Activated T-cell treated with anti-CD3 and anti-CD28 coated beads for 1 hour (primary cell): ENCODE measurements at places on chromosomes 12 and 14.
A peak's percentile ranks its signal among the peaks of the same experiment; 100 is the strongest.

- no peak for DNase-seq
These were observed 63.0 kb downstream of the FOS start for GRCh38 chr14:75341620-75342019.

- DNase-seq = no peak
These were observed 19.4 kb upstream of the P2RX4 start for GRCh38 chr12:121190523-121191031.

DNA sequence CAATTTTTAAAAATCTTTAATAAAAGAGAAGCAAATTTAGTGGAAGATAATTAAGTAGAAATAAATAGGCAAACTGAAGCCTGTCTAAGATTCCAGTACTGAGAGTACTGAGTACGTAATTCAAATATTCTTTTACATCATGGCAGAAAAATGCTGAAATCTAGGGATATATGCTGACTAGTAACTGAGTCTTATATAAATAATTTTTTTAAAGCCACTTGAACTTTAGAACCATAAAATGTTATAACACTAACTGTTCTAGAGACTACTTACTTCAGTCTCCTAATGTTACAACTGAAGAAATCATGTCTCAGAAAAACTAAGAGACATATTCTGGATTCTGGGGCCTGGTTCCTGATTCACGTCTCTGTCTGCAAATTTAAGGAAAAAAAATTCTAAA, 230.6 kb upstream of the PLEKHG7 start:
- DNase-seq = no peak

DNA sequence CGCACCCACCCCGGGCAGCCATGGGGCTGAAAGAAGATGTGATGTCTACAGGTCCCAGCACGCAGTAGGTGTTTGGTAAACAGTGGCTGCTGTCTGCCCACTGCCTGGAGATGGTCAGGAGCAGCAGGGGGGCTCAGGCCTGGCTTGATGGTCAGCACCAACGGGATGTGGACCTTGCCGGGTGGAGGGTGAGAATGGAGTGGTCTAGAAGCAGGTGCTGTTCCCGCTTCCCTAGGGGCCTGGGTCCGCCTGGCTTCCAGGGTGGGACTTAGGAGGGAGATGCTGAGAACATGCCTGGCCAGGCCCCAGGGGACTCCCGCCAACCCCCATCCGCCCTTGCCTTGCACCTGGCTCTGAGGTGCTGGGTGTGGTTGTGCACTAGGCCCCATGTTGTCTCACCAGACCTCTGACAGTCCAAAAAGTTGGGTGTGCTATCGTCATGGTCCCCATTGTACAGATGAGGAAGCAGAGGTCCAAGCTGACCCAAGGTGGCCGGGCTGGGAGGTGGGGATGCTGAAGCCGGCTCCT, 12.9 kb downstream of the FAM222A start:
- DNase-seq = no peak

GRCh38 chr14:37620856-37621255, 25.4 kb downstream of the TTC6 start:
- no peak for DNase-seq

- no peak for DNase-seq
These were observed 49.5 kb downstream of the ADIPOR2 start for GRCh38 chr12:1740161-1740948.

DNA sequence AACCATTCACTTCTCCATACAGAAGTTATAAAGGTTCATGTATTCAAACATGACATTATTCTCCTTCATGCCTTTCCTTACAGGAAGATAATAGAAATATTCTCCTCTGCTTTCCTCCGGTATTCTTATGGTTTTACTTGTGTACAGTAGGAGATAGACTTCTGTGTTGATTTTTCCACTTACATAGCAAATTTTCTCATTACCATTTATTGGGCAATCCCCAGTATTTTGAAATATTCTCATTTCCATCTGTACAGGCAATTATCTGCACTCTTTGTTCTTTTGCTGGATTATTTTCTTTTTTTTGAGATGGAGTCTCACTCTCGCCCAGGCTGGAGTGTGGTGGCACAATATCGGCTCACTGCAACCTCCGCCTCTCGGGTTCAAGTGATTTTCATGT, 11.0 kb downstream of the PXMP2 start:
- DNase-seq = no peak

- no peak for DNase-seq
These were observed 328 bp downstream of the INTS13 start for GRCh38 chr12:26937443-26937862.

- no peak for DNase-seq
These were observed 135.6 kb downstream of the SLC25A21 start for GRCh38 chr14:37036669-37037341.

DNA sequence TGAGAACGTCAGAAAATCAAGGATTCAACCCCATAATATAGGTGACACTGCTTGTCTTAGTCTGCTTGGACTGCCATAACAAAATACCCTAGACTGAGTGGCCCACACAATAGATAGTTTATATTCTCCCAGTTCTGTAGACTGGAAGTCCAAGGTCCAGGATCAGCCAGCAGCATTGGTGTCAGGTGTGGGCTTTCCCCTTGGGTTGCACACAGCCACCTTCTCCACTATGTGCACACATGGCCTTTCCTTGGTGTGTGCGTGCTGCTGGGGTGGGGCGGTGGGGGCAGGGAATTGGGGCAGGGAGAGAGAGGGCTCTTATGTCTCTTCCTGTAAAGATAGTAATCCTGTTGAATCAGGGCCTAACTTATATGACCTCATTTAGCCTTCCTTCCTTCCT, 106.4 kb downstream of the SLC25A47 start:
- no peak for DNase-seq

GRCh38 chr14:72948481-72949138, 22.3 kb downstream of the DCAF4 start:
- peak; percentile 63 for DNase-seq

GRCh38 chr12:47808050-47808449, 11.7 kb downstream of the HDAC7 start:
- DNase-seq = peak; percentile 66

DNA sequence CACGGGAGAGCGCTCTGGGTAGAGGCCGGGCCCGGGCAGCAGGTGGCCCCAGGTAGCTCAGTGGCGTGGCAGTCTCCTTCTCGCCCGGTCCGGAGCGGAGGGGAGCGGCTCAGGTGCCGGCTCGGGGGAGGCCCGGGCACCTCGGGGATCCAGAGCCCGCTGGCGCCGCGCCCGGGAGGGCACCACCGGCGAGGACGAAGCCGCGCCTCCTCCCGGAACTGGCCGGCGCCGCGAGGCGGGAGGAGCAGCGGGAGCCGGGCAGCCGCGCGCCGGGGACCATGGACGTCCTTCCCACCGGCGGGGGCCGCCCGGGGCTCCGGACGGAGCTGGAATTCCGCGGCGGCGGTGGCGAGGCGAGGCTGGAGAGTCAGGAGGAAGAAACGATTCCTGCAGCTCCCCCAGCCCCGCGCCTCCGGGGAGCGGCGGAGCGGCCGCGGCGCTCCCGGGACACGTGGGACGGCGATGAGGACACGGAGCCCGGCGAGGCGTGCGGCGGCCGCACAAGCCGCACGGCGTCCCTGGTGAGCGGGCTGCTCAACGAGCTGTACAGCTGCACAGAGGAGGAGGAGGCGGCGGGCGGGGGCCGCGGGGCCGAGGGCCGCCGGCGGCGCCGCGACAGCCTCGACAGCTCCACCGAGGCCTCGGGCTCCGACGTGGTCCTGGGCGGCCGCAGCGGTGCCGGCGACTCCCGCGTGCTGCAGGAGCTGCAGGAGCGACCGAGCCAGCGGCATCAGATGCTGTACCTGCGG, 21.5 kb upstream of the GNS start:
- no peak for DNase-seq

GRCh38 chr12:123690191-123690840, 19.4 kb downstream of the TCTN2 start:
- no peak for DNase-seq

- no peak for DNase-seq
These were observed 23.7 kb downstream of the PLXNC1 start for GRCh38 chr12:94172031-94172430.

GRCh38 chr12:96375841-96376604, 24.2 kb downstream of the CDK17 start:
- no peak for DNase-seq

- DNase-seq = no peak
These were observed 17.7 kb upstream of the SFSWAP start for GRCh38 chr12:131693149-131693548.

DNA sequence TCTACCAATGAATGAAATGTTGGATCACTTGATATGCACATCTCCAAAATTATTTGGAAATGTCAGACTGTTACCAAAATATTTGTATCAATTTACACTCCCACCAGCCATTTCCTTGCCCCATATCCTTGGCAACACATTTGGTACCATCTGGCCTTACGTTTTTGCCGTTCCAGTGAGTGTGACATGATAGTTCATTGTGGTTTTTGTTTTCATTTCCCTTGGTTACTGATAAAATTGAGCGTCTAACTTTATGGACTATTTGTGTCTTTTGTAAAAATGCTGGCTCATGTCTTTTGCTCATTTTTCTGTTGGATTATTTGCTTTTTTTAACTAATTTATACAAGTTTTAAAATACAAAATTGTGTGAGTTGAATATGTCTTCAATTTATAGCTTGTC, 11.0 kb downstream of the KLHDC1 start:
- no peak for DNase-seq

- no peak for DNase-seq
These were observed 675 bp downstream of the NEDD8 start for GRCh38 chr14:24231263-24232120.

DNA sequence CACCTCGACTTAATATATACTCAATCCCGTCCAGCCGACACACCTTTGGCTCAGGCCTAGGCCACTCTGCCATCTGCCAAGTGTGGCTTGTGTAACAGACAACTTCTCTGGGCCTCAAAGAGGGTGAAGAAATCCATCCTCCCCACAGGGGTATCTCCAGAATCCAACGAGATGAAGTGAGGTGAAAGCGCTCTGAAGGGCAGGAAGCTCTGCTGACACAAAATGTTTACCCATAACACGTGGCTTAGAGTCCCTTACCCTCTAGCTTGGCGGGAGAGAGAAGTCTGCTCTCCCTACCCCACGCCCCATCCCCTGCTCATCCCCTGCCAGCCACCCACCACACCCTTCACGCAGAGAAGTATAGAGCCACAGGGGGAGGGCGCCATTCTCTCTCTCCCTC, 13.0 kb downstream of the ZBTB39 start:
- no peak for DNase-seq

DNA sequence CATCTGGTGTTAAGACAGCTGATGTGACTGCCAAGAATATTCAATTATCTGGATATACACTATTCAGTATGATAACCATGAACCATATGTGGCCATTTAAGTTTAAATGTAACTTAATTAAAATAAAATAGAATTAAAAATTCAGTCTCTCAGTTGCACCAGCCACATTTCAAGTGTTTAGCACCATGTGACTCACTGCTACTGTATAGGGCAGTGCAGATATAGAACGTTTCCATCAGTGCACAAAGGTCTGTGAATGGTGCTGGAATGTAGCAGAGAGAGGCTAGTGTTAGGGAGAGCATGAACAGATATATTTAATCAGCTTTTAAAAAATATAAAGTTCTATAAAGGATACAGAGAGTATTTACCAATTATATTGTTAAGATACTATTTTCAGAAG, 28.7 kb downstream of the ARID4A start:
- no peak for DNase-seq

DNA sequence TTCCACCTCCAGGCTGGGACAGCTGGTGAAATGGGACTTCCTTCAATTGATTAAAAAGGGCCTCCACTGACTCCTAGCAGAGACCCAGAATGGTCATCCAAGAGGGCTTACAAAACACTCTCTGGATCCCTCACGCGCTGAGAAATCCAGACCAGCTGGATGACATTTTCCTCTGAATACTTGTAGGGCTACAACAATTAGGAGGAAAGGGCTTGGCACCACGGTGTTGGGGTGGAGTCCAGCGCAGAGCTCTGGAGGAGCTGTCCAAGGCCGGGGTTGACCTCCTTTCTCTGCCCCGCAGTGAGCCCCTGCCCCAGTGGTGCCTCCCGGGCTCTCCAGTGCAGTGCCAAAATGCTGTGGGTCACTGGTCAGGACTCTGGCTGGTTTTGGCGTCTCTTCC, 189.0 kb upstream of the CCND2 start:
- DNase-seq = no peak

GRCh38 chr12:113370923-113371682, 12.7 kb downstream of the PLBD2 start:
- DNase-seq = no peak

DNA sequence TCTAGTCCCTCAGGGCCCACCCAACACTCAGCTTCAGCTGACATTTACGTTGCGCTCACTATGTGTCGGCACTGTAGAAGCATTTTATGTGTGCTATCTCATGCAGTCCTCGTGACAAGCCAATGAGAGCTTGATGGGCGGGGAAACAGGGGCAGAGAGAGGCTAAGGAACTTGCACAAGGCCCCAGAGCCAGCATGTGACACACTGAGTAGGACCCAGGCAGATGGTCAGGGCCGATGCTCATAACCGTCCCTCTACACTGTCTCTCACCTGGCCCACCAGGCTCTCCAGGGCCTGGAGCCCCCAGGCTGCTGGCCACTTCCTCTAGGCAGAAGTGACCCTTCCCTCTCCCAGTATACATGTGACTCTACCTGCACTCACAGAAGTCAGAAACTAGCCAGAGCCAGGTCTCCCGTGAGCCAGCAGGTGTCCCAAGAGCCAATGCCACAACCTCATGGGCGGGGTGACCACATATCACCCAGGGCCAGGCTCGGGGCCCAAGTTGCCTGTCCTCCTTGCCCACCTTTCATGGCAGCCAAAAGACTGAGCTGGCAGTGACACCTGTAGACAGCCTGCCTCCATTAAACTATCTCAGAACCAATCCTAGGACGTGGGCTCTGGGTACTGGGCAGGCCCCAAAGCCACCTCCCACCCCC, 38.3 kb downstream of the TTC7B start:
- DNase-seq = no peak
